A673 (cell line): ENCODE measurements at places on chromosomes 5 and 9.

- no peak for DNase-seq
These were observed 238.4 kb downstream of the TRPM3 start for GRCh38 chr9:70883056-70883455.

GRCh38 chr5:77262697-77263096 lies 52.2 kb downstream of the PDE8B start:
- no peak for DNase-seq

GRCh38 chr5:150184990-150185912 lies 4.6 kb upstream of the SLC6A7 start:
- DNase-seq, result no peak

- DNase-seq, result no peak
These were observed 234.1 kb downstream of the ADAMTS6 start for GRCh38 chr5:65247594-65247993.

DNA sequence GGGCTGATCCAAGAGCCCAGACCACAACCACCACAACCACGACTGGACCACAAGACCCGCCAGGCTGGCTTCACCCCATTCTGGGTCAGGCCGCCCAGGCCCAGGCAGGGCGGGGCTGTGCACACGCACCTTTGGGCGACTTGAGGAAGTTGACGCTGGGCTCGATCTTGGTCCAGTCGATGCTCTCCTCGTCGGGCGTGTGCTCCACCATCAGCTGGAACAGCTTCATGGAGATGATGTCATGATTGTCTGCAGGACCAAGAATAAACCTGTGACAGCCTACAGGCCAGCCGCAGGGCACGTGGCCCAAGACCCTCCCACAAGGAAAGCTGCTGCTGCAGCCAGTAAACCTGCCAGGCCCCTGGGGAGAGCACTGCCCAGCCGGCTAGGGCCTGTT lies 17.3 kb downstream of the LMAN2 start:
- no peak for DNase-seq

DNA sequence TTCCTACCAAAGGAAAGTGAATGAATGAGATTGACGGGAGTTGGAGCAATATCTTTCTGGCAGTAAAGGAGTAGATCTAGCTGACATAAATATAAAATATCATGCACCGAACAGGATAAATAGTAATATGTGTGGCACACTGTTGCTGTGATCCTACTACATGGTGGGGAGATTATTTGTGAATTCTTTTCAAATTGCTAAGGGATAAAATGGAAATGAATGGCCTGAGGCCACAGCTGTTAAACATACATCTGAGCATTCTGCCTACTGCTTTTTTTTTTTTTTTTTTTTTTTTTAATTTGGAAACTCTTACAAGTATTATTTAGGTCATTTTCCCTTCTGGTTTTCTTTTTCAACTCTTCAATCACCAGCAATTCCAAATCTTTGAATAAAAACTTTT lies 66.8 kb downstream of the MEF2C start:
- DNase-seq, result no peak
